ENCODE measurements at places on chromosomes 6 and 20. TPM values are rescaled to one million over a fixed set of nuclear protein-coding genes. Genes with fewer than 3 reads are reported as not detected.

Gene SLC4A11
- 28.9 TPM for total RNA-seq

Gene HLA-DRA
- total RNA-seq = 2.9 TPM

Gene DZANK1
- total RNA-seq = 0.49 TPM

Gene POPDC3
- 0.49 TPM for total RNA-seq

Gene OR12D3
- total RNA-seq = not detected

Gene LRRN4
- not detected for total RNA-seq

Gene MYB
- not detected for total RNA-seq

Gene YTHDF1
- total RNA-seq = 28.6 TPM

Gene PTCHD4
- 4.2 TPM for total RNA-seq

Gene NOX3
- not detected for total RNA-seq

Gene ABHD16B
- total RNA-seq = not detected

Gene C6orf141
- total RNA-seq = 55.0 TPM

Gene ABCC10
- total RNA-seq = 12.8 TPM

Gene TCF19
- total RNA-seq = 16.6 TPM

Gene RWDD2A
- total RNA-seq = 3.4 TPM

Gene SNPH
- 3.7 TPM for total RNA-seq

Gene CST2
- not detected for total RNA-seq

Gene BMP2
- 13.8 TPM for total RNA-seq

Gene HAO1
- total RNA-seq = not detected

Measured in bladder microvascular endothelial cell (primary cell).